ENCODE measurements at places on chromosomes 7 and 10.

- DNase-seq = no peak
Observed at GRCh38 chr10:131869344-131869743, 31.5 kb upstream of the PPP2R2D start.

- DNase-seq = no peak
Observed at GRCh38 chr10:78785066-78785465, 283.7 kb upstream of the ZMIZ1 start.

GRCh38 chr10:48684792-48685623 is at the start of gene WDFY4:
WDFY4 (plus strand) TSS chr10:48684873; CDS start chr10:48709733, 24,860 bp downstream.
- no peak for DNase-seq

DNA sequence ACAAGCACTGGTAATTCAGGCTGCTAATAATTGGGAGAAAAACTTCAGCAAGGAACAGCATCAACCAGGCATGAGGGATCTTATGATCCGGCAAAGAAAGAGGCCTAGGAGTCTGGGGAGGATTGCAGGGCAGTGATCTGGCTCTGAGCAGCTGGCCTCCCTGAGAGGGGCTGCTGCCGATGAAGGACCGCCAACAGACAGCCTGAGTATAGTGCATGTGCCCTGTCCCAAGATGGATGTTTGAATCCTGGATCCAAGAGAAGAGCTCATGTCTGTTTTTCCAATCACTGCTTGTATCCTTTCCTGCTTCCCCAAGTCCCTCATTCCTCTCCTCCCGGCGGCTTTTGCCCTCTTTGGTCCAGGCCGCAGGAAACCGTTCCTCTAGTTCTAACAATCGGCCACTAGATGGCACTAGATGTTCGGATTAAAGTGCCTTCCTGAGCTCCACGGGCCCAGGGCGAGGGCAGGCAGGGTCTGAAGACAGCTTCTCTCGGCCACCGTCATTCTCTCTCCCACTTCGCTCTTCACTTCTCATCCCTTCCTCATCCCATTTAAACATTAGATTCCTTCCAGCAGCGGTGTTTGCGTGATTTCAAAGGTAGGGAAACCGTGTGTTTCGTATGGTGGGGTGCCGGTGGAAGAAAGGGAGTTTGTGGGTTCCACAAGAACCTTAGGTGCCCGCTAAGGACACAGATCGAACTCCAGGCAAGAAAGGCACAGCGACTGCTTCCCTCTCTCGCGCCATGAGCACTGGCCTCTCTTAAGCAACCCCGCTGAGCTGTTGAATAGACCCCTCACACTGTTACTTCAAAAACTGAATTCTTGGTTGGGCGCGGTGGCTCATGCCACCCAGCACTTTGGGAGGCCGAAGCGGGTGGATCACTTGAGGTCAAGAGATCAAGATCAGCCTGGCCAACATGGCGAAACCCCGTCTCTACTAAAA is 82.4 kb downstream of the ADCYAP1R1 start:
- no peak for DNase-seq

DNA sequence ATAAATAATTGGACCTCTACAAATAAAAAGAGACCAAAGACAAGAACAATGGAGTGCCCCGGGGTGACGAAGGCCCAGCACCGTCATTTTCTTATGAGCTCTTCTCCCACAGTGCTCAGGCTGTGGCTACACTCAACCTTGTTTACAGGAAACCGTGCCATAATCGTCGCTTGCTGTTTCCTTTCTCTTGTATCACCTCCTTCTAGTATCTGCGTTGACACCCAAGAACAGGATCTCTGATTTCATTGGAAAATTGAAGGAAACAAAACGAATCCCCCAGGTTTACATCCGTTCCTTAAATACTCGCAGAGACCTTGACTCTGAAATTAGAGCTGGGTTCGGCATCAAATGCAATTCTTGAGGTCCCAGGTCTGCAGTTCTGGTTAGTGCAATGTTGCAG is 1.7 kb upstream of the IGFBP3 start:
- no peak for DNase-seq

- DNase-seq = no peak
Observed at GRCh38 chr7:23685731-23686130, 5.7 kb downstream of the FAM221A start.
